ENCODE measurements at places on chromosomes 5 and 9. TPM values are rescaled to one million over a fixed set of nuclear protein-coding genes. Genes with fewer than 3 reads are reported as not detected.

GRCh38 chr9:98284754-98285153 lies 29.3 kb upstream of the TBC1D2 start:
- no peak overlapping the region for H3K27ac ChIP-seq
- no peak for DNase-seq
- no peaks in the 10 kb centered on the region for H3K36me3 ChIP-seq

DNA sequence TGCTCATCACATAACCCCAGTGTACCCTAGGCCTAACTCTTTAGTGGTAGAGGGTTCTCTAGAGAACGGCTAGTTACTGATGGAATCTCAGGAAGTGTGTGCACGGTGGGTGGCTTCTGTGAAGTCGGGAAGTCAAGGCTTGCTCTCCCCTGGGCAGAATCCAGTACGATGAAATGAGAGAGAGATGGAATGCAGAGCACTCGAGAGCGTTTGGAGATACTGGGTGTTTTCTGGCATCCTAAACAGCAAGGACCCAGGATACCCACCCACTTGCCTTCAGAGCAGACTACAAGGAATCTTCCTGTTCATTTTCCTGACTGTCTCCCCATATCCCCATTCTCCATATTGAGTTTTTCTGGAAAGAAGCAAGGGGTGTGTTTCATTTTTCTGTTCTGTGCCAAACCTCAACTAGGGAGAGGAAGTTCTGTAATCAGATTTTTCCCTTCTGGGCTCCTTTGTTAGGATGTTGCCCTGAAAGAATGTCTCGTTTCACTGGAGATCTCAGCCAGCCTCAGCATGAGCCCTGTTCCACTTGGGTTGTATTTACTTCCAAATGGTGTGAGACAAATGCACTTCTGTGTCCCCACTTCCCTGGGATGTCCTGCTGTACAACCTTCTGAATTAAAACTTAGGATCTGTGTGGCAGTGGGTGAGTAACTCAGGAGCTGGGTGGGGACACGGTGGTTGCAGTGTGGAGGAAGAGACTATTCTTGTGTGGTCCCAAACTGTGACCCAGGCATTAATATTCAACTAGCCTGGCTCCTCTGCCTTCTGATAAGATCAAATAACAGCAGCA lies 108.9 kb upstream of the SPRY4 start:
- H3K36me3 ChIP-seq, result no peaks in the 10 kb centered on the region
- no peak overlapping the region for H3K4me3 ChIP-seq
- H3K27me3 ChIP-seq, result no peaks in the 10 kb centered on the region
- H3K27ac ChIP-seq, result no peak overlapping the region
- H3K4me1 ChIP-seq, result peaks cover 26% of the 10 kb centered on the region

DNA sequence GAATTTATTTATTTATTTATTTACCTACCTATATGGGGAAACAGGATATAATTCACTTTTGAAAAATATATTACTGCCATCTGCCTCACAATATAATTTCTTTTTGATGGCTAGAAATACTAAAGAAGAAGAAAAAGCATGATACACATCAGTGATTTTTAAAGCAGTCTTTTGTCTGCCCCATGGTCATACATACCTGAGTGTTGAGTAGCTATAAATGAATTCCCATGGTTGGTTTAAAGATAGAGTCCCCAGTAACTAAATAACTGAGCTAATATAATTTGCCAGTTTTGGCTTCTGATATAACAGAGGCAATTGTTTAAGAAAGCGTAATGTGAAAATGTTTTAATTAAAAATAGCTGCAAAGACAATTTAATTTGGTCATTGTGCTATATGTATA lies 447.8 kb downstream of the PDE4D start:
- no peak overlapping the region for H3K4me3 ChIP-seq
- no peaks in the 10 kb centered on the region for H3K36me3 ChIP-seq
- no peak for DNase-seq

DNA sequence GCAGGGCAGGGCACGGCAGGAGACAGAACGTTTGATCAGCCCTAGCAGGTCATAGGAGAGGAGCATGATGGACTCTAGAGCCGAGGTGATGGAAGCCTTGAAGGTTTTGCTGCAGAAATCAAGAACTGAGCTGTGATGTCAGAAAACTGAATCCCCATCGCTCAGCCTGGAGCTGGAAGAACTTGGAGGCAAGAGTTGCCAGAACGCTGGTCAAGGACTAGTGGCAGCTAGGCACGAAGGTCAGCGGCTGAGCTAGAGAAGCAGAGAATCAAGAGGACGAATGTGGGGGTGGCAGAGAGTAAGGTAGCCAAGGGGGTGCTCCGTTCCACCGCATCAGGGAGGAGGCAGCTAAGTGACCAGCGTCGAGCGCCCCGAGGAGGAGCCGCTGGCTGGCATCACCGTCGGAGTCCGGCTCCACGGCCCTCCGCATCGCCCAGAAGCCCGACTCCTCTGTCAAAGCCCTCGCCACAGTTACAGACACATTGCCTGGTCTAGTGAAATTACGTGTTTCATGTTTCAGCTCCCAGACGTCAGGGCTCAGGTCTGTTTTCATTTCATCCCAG lies 1.2 kb upstream of the GALNT10 start:
- H3K27me3 ChIP-seq, result peaks cover 7% of the 10 kb centered on the region
- peaks cover 10% of the 10 kb centered on the region for H3K36me3 ChIP-seq
- H3K4me3 ChIP-seq, result peak overlapping the region; percentile 81
- H3K27ac ChIP-seq, result no peak overlapping the region
- H3K4me1 ChIP-seq, result peaks cover 31% of the 10 kb centered on the region
- no peak for DNase-seq

- no peak overlapping the region for H3K4me3 ChIP-seq
- H3K27ac ChIP-seq, result peak overlapping the region; percentile 67
- H3K4me1 ChIP-seq, result peaks cover 39% of the 10 kb centered on the region
- H3K36me3 ChIP-seq, result peaks cover 54% of the 10 kb centered on the region
- no peaks in the 10 kb centered on the region for H3K27me3 ChIP-seq
Measured at GRCh38 chr9:137757613-137758029, 120.0 kb upstream of the CACNA1B start.

DNA sequence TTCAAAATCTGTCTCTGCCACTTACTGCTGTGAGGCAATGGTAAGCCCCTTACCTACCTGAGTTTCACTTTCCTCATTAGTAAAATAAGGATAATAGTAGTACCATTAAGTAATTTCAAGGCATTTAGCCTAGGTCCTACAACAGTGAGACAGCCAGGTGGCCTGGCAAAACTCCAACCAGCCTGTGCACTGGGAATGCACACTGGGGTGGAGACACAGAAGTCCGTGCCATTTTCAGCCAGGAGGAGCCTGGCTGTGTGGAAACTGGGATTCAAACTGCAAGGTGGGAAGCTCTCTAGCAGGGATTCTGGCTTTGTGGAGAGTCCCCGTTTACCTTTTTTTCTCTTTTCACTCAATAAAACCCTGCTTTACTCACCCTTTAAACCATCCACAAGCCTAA lies 630.4 kb downstream of the PRELID2 start:
- DNase-seq, result no peak
- no peaks in the 10 kb centered on the region for H3K27me3 ChIP-seq
- H3K27ac ChIP-seq, result no peak overlapping the region
- no peak overlapping the region for H3K4me3 ChIP-seq
- no peaks in the 10 kb centered on the region for H3K36me3 ChIP-seq
- H3K4me1 ChIP-seq, result no peaks in the 10 kb centered on the region

- H3K27ac ChIP-seq, result no peak overlapping the region
- no peaks in the 10 kb centered on the region for H3K27me3 ChIP-seq
- H3K36me3 ChIP-seq, result peaks cover 76% of the 10 kb centered on the region
- no peak for DNase-seq
- H3K4me3 ChIP-seq, result no peak overlapping the region
Measured at GRCh38 chr9:100287186-100287585, 65.6 kb downstream of the TEX10 start.

CARD19 gene
- 51.4 TPM for total RNA-seq

TTC16 gene
- 0.79 TPM for total RNA-seq

FNIP1 gene
- 16.8 TPM for total RNA-seq

LMNB1 gene
- 274 TPM for total RNA-seq
